ENCODE measurements at places on chromosomes 4 and X.

DNA sequence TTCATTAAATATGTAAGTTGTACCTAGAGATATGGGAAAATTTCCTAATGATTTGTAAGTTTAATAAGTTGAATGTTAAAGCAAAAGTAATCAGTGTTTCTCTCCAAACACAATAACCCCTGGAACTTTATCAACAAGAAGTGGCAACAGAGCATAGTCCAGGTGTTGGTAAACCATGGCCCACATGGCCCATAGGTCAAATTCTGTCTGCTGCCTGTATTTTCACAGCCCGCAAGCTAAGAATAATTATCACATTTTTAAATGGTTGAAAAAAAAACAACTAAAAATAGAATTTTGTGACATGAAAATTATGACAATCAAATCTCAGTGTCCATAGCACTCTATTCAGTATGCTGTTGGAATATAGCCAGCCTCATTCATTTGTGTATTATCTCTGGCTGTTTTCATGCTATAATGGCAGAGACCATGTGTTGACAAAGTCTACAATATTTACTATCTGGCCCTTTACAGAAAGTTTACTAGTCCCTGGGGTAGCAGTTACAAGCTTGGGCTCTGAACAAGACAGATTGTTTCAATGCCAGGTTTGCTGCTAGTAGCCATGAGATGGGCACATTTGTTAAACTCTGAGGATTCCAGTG is 395.8 kb downstream of the GASK1B start:
- DNase-seq, result no peak

GRCh38 chr4:74934016-74934831 is 1.3 kb downstream of the PARM1 start:
- DNase-seq, result peak; percentile 1

DNA sequence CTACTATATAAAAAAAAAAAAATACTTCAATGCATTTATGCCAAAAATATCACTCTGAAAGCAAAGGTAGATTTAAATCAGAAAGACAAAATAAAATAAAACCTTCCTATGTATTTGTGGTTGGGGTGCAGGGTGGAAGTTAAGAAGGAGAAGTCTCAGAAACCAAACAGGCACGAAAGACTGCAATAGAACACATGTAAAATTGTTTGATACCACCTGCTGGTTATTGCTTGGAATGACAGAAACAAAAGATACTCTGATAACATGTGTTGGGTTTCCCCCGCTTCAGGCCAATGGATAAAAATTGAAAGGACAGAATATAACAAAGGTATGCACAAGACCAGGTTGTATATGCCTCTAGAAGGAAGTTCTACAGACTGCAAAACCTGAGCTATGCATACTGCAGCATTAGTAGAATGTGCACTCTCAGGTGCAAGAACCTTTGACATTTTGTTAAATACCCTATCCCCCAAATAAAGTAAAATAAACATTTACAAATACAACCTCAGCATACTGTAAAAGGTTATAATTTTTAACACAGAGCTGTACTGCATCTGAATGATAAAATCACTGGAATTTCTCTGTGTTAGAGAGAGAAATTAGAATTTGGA is 118.8 kb downstream of the GABRA2 start:
- DNase-seq, result no peak

- no peak for DNase-seq
These were observed 173.9 kb downstream of the GRIA3 start for GRCh38 chrX:123357941-123358340.

DNA sequence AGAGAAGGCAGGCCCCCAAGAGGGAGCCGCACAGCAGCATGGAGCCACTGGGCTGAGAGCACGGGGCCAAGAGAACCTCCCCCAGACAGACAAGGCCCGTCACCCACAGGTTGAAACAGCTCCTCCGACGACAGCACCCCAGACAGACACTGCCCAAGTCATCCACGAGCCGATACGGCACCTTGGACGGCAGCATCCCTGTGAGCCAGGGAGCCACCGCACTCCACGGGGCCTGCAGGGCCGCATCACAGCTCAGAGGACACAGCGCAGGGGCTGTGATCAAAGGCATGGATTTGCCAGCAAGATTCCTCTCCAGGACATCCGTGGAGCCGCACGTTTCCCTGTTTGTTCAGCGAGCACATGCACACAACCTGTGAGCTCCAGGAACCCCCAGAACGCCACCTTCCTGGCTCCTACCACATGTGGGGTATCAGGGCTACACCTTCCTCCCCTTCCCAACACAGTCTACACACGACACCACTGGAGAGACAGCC is 3.9 kb downstream of the CTBP1 start:
- no peak for DNase-seq

DNA sequence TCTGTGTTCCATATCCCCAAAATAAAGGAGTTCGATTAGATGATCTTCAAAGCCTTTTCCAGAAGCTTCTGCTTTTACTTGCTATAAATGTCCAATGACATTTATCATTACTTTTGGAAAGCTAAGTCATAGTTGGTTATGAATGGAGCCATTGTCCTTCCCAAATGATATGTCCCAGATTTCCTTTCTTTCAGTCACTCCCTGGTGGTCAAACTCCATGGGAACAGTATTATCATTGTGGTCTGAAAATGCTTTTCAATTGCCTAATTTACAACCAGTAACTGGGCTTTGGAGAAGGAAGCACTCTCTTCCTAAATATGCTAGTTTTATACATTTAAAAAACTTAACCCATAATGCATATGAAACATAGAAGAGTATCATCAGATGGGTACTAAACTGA is 571.5 kb upstream of the AMOT start:
- no peak for DNase-seq
